Activated CD4-positive, alpha-beta T cell treated with anti-CD3 and anti-CD28 coated beads for 48 hours (primary cell): ENCODE measurements at places on chromosomes 12 and 14.

DNA sequence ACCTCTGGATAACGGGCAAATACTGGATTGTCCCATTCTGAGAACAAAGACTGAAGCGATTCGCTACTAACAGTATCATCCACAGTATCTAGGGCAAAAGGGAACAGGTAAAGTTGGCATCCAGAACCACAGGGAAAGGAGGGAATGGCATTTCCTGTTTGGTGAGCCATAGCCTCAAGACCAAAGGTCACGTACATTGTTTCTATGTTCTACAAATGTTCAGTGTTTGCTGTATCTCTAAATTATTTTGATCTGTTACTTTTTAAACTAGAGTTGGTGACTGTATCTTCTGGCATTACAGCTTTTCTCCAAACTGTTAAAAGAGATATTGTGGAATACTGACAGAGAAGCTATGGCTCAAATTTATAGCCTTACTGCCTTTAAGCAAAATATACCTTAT is 9.7 kb downstream of the MLH3 start:
- no peak for DNase-seq

DNA sequence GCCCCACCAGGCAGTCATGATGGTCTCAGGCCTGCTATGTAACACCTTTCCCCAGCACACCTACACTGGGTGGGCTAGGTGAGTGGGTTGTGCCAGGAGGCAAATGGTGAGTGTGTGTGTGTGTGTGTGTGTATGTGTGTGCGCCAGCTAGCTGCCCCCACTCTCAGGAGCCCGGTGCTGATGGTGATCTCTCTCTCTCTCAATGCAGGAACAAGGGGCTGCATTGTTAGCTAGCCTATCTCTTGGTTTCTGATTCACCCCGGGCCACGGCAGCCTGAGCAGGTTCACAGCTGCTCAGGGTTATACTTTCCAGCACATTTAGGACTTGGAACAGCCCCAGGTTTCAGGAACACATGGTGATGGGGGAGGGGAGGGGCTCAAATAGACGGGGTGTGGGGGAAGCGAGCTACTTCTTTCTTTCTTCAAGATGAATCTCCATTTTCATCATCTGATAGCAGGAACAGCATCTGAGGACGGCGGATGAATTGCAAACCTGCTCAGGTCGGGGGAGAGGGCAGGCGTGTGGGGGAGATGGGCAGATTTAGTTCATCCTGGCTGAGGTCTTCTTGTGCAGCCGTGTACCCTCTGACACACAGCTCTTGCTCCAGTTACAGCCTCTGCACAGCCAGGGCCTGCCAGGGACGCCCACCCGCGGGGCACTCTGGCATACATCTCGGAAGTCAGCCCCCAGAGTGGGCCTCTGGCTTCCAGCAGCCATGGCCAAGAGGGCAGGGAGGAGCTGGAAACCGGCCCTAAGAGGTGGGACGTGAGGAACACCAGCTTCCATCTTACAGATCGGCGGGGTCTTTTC is 137.6 kb downstream of the ZFP36L1 start:
- DNase-seq: no peak

- no peak for DNase-seq
These were observed 152.4 kb upstream of the PELI2 start for GRCh38 chr14:55965851-55966250.

DNA sequence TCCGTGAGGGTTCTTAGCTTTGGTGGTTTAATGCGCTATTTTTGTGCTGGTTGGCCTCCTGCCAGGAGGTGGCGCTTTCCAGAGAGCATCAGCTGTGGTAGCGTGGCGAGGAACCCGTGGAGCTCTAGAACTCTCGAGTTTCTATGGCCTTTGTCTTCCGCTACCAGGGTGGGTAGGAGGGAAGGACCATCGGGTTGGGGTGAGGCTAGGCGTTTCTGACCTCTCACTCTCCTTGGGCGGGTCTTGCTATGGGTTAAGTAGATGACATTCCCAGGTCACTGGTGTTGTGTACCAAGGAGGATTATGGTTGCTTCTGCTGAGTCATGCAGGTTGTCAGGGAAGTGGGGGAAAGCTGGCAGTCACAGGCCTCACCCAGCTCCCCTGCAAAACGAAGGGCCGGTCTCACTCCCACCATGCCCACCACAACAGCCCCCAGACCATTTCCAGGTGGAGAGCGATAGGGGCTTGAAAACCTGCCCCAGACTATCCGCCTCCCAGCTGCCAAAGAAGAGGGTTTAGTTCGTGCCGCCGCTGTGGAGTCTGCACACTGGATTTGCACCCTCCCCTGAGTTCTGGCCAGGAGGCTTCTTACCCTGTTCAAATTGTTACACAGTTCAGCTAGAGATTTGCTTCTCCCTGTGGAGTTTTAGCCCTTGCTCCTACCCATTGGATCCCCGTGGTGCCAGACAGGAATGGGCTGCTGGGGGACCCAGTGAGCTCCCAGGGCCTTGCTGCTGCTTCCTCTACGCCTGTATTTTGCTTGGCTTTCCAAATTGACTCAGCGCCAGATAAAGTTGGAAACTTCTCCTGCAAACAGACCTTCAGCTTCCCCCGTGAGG is 21.9 kb downstream of the RNFT2 start:
- DNase-seq: peak; percentile 59

GRCh38 chr14:69345402-69345801 is 52.7 kb downstream of the ERH start:
- DNase-seq: no peak

GRCh38 chr12:76546889-76547288 is 12.7 kb downstream of the OSBPL8 start:
- DNase-seq: no peak

- no peak for DNase-seq
These were observed 577 bp downstream of the ATG101 start for GRCh38 chr12:52070185-52070925.

- DNase-seq: peak; percentile 6
These were observed 493.8 kb downstream of the NPAS3 start for GRCh38 chr14:33432407-33433023.
